H4 (cell line): ENCODE measurements at places on chromosomes 6 and 20. TPM values are rescaled to one million over a fixed set of nuclear protein-coding genes. Genes with fewer than 3 reads are reported as not detected.

- no peak for DNase-seq
Observed at GRCh38 chr6:36519352-36519751, 27.9 kb downstream of the STK38 start.

- no peak for DNase-seq
Observed at GRCh38 chr20:2775139-2775538, 25.3 kb downstream of the CPXM1 start.

Gene FAM184A
- 1.4 and 2.1 TPM in 2 replicates for total RNA-seq

DNA sequence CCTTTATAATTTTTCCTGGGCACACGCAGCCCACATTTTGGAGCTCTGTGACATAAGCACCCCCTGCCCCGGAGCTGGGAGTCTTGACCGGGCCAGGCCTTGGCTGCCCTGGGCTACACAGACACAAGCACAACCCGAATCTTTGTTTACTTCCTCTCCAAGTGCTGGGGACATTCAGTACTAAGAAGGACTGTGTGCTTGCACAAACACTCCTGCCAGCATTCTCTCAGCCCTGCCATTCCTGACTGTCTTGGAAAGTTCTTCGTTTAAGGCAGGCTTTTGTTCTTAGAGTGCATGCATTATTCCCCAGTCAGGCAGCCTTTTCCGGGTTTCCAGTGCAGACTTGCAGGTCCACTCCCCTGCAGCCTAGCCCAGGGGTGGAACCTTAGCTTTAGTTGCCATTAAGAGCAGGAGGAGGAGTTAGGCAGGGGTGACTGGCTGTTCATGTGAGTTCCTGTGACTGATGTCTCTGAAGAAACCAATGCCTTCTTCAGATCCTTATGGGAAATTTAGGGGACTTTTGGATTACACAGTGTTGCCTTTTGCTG lies 28.6 kb downstream of the FOXO3 start:
- peak; percentile 47 for DNase-seq

Gene ZNF165
- total RNA-seq: 0.16 and 1.2 TPM in 2 replicates

Gene BEND3
- 2.1 and 2.9 TPM in 2 replicates for total RNA-seq

Gene GSTA3
- 0.19 TPM in 1 of 2 replicates, not detected in the other for total RNA-seq

Gene BACH2
- total RNA-seq: 0.06 and 0.31 TPM in 2 replicates

- DNase-seq: no peak
Observed at GRCh38 chr6:46421939-46422338, 69.3 kb downstream of the RCAN2 start.

Gene SSTR4
- total RNA-seq: not detected in 2 replicates

Gene TP53TG5
- total RNA-seq: not detected in 2 replicates

DNA sequence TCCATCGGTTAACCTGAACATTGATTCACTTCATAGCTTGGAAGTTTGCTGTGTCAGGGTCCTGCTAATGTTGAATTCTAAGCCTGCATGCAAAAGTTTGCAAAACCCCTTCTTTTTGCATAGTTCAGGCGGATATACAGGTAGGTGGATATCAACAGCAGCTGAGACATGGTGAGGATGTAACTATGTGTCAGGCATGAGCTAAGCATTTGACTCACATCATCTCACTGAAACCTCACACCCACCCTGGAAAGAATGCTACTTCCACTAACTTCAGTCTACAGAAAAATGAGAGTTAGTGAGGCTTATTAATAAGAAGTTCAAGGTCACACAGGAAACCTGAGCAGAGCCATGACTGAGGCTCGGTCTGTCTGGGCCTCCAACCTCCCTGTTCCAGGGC lies 276.9 kb downstream of the BMP7 start:
- DNase-seq: no peak

GRCh38 chr20:57061051-57061900 lies 205.2 kb downstream of the BMP7 start:
- DNase-seq: peak; percentile 34

DNA sequence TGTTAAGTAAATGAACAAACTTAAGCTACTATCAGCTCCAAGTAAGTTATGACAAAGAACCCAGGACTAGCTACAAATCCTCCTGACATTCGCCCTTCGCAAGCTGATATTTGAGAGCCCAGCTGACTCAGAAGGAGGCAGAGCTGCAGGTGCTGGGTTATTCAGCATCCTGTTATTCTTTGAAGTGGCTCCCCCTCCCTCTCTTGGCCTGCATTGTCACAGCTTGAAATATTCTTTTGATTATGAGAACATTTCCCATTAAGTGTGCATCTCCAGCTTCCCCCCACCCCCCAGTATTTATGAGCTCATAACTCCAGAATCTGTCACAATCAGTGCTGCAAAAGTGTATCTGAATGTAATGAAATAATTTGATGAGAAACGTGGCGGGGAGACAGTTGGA lies 78.8 kb upstream of the RALY start:
- no peak for DNase-seq

DNA sequence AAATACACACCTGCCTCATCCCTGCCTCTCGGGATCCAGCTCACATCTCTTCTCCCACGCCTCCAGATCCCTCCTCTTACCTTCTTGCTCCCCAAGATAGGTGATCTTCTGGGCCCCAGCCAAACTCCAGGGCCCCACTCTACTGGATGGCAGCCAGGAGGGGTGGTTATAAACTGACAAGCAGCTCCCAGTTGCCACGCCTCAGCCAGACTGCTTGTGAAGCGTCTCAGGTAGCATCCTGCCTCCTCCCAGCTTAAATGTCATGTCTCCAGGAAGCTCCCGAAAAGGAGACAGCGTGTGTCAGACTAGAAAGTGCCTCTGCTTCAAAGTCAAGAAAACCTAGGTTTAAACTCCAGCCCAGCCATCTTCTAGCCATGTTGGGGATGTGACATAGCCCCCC lies 114.1 kb downstream of the LRFN2 start:
- no peak for DNase-seq

- no peak for DNase-seq
Observed at GRCh38 chr6:106617857-106618256, 11.4 kb downstream of the RTN4IP1 start.

Gene C20orf204
- total RNA-seq: 0.08 TPM in 1 of 2 replicates, not detected in the other

- DNase-seq: no peak
Observed at GRCh38 chr6:110550353-110550752, 73.9 kb upstream of the SLC22A16 start.

DNA sequence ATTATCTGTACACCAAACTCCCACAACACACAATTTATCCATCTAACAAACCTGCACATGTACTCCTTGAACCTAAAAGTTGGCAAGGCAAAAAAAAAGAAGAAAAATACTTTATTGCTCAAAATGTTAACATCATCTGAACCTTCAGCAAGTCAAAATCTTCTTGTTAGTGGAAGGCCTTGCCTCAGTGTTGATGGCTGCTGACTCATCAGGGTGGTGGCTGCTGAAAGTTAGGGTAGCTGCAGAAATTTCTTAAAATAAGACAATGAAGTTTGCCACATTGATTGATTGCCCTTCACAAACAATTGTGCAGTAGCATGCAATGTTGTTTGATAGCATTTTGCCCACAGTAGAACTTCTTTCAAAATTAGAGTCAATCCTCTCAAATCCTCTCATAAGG lies 2.7 kb upstream of the WFDC11 start:
- no peak for DNase-seq

DNA sequence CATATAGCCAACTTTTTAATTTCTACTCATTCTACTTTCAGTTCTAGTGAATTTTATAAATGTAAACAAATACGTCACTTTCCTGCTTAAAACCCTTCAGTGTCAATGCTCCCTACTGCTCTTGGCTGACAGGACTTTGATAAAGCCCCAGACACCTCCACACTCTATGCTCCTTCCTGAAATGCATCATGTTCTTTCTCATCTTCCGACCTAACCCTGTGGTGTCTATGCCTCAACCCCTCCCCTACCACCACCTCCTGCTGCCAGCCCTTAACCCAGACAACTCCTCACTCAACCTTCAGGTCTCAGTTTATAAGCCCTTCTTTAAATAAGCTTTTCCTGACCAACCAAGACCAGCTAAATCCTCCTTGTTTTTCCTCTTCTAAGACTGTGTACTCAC lies 19.1 kb downstream of the TLDC2 start:
- DNase-seq: no peak

DNA sequence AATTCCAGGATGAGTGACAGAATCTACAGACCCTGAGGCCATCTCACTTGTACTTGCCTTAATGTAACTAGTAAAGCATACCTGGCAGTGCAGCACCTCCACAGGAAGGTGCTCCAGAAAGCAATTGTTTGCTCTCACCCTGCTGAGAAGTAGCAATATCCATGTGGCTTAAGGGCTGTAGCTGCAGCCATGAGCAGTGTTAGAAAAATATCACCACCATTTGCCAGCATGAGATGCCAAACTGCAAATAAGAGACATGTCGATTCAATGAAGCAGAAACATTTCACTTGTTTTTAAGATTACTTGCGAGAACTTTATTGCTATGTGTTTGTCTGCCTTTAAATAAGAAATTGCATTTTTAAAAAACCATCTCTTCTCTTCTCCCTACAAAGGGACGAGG lies 151.5 kb downstream of the PRL start:
- no peak for DNase-seq

DNA sequence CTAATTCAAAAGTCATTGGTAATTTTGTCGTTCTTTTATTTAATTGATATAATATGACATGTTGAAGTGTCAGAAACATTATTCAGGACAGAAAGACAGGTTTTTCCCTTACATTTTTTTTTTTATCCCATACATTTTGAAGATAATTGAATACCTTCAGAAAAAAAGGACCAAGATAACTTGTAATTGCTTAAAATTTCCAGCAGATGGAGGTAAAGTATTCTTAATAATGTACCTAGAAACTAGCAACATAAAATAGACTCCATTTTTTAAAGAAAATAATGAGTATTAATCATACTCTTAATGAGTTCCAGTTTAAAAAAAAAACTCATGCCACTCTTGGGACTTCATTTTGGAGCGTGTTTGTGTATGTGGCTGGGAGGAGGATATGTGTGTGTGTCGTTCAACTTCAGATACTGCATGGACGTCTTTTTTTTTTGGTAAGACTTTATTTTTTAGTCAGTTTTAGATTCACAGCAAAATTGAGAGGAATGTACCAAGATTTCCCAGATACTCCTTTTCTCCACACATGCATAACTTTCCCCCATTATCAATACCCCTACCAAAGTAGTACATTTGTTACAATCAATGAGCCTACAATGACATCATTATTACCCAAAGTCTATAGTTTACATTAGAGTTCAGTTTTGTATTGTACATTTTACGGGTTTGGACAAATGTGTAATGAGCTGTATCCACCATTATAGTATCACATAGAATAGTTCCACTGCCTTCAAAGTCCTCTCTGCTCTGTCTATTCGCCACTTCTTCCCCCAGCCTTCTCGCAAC lies 79.4 kb downstream of the ROS1 start:
- DNase-seq: peak; percentile 8

DNA sequence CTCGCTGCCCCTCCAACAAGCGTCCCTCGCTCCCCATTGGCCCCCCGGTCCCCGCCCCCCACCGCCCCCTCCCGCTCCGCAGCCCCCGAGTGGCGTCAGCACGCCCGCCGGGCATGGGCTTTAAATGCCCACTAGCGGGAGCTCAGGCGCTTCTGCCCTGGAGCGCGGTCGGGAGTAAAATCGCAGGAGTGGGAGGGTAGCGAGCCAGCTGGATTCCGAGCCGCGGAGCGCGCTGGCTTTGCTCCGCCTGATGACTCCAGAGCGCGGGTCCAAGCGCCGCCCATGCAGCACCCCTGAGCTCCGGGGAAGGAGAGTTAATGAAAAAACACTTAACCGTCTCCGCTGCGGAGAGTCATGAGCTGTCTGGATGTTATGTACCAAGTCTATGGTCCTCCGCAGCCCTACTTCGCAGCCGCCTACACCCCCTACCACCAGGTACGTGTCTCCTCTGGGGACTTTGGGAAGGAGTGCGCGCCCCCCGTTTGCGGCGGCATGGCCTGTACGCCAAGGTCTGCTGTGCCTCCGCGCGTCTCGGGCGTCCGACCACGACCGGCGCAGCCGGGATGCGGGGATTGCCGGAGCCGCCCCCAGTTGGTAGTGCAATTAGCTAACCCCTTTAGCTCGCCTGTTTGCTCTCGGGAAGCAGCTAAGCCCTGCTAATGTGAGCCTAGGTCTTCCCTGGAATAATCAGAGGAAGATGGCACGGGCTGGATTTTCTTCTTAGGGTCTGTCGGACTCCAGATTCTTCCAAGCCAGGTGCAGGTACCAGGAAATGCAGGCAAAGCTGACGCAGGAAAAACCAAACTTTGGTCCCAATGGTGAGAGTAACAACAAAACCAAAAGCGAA lies at the start of gene VGLL2:
Gene VGLL2 (plus strand): TSS at position 149 of the 847 bp plus-strand sequence. CDS start 206 bp downstream, at position 355.
- DNase-seq: peak; percentile 32

DNA sequence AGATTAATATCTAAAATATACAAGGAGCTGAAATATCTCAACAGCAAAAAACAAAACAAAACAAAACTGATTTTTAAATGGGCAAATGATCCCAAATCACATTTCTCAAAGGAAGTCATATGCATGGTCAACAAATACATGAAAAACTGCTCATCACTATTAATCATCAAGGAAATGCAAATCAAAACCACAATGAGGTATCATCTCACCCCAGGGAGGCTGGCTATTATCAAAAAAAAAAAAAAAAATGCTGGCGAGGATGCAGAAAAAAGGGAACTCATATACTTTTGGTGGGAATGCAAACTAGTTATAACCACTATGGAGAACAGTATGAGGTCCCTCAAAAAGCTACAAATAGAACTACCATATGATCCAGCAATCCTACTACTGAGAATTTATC lies 34.6 kb downstream of the REPS1 start:
- DNase-seq: no peak

DNA sequence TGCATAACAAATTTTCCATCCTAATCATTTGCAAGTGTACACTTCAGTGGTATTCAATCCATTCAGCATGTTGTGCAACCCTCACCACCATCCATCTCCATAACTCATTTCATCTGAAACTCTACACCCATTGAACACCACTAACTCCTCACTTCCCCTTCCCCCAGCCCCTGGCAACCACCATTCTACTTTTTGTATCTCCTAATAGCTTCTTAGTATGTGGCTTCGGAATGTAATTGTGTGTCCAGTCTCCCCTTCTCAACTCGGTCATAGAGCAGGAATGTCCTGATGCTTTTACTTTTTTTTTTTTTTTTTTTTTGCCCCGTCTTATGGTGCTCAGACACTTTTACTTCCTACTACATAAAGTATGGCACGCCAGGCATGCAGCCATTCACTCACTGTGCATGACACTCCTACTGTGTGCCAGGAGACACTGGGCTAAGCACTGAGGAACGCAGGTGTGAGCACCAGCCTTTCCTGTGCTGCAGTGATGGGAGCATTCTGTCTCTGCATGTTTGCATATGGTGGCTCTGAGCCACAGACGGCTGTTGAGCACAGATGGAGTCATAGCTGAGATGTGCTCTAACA lies 15.3 kb downstream of the HCK start:
- DNase-seq: peak; percentile 77

Gene PSORS1C2
- total RNA-seq: not detected in 2 replicates

DNA sequence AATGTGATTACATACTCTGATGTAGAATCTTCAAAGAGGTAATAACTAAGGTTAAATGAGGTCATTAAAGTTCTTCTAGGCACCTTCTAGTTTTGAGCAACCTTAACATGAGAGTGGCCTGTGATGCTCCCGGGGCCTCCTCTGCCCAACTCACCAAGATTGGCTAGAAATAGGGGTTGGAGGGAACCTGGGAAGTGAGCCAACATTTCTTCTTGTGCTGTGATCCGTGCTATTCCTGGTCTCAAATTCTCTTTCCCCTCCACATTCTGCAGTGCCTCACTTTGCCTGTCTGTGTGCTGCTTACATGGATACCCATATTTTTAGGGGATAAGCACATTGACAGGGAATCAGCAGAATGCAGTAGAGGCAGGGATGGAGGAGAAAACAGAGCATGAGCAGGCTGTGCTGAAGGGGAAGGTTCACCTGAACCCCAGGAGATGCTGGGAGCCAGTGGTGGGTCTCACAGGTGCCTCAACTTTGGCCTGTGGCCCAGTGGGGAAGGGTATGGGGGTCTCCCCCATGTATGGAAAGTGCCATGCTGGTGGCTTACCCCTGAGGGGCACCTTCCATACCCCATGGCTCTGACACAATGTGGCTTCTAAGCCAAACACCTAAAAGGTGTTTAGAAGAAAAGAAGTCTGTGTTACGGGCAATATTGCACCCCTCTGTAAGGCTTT lies 164.7 kb upstream of the CHD6 start:
- DNase-seq: no peak
